ENCODE measurements at places on chromosomes 3 and 15.
A peak's percentile ranks its signal among the peaks of the same experiment; 100 is the strongest.

DNA sequence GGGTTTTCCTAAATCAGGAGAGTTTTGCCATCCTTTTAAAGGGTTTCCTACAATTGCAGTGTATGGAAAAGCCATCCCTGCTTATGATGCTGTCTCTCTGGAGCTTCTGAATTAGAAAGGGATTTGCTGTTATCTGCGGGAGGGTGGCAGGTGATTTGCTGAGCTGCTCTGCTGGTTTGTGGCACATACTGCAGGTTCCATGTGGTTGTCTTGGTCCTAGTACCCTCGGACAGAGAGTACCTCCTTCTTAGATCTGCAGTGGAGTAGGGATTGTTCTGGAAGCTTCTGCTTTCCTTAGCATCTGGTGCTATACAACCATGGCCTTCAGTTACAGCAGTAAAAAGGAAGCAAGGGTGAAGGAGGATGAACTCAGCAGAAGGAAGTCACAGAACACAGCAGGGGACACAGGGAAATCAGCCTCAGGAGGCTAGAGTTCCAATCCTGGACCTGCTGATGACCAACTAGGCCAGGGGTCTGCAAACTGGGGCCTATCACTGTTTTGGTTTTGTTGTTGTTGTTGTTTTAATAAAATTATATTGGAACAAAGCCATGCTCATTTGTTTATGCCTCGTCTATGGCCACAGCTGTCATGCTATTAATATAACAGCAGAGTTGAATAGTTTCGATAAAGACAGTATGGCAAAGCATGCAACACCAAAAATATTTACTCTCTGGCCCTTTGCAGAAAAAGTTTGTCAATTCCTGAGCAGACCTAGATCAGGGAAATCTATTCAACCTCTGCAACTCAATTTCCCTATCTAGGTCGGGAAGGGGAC lies 39.5 kb downstream of the STARD5 start:
- DNase-seq: no peak

DNA sequence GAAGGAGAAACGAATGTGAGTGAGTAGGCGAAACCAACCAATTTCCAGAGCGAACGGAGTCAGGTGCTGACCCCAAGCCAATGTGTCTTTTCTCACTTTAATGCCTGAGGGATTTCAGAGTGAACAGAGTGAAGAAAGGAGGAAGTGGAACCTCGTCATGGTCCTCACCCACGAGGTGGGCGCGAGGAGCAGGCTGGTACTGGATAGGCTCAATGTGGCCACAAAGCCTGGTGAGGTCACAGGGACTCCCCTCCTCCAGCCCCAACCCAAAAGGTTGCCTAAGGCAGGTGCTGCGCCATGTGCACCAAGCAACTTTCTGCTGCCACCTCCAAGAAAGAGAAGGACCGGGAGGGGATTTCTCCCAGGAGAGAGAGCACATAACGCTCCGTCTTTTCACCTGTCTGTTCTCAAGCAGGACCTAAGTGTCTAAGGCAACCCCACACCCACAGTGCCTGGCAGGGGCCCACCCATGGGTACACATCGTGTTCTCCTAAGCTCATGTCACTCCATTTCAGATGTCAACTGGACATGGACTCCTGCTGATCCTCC lies 3.8 kb downstream of the NRROS start:
- no peak for DNase-seq

DNA sequence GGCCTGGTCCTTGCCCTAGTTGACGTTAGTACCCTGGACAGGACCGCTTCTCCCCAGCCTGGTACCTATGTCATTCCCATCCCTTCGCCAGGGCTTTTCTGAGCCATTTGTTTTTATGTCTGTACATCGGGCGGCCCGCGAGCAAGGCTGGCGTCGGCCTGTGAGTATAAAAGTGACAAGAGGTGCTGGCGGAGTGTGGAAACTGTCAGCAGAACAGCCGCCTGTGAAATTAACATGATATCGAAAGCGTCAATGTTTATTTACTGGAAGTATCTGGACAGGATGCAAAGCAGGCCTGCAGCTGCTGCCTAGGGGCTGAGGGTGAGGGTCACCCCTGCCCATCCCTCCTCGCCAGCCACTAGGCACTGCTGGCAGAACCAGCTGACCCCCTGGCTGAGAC lies 33.4 kb downstream of the LINGO1 start:
- no peak for DNase-seq

DNA sequence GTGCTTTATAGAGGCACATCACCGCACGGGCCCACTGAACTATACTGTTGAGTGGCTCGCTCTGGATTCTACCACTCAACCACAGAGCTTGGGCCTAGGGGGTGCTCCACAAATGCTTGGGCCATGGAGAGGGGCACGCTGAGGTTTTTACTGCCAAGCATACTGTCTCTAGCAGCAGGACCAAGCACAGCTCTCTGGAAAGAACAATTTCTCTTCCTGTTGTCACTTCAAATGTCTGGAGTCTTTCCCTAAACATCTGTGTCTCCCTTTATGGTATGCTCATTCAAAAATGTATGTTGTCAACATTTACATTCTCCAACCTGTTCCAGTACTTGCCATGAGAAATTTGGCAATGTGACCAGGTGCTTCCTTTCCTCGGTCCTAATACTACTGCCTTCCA lies 114.7 kb upstream of the TPM1 start:
- no peak for DNase-seq

- no peak for DNase-seq
These were observed 53.7 kb upstream of the FAM174B start for GRCh38 chr15:92709110-92709790.

DNA sequence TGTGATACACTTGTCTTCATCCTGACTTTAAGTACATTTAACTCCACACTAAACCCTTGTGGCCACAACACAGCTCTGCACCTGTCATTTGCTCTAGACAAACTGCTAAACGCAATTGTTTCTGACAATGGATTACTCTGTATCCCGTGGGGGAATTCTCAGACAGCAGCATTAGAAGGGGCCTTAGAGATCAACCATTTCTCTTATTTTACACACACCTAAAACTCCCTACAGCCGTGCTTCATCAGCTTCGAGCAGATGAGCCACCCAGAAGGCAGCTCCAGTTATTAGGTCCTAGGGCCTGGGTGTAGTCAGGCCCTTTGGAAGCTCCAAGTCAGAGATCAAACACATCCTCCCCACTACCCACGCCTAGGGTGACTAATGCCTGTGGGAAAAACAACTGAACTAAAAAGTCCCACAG lies 1.3 kb upstream of the IL12A start:
- peak; percentile 46 for DNase-seq

- no peak for DNase-seq
These were observed 28.1 kb downstream of the SNX33 start for GRCh38 chr15:75675579-75676404.

GRCh38 chr3:42490243-42490642 lies 12.2 kb upstream of the VIPR1 start:
- peak; percentile 90 for DNase-seq

DNA sequence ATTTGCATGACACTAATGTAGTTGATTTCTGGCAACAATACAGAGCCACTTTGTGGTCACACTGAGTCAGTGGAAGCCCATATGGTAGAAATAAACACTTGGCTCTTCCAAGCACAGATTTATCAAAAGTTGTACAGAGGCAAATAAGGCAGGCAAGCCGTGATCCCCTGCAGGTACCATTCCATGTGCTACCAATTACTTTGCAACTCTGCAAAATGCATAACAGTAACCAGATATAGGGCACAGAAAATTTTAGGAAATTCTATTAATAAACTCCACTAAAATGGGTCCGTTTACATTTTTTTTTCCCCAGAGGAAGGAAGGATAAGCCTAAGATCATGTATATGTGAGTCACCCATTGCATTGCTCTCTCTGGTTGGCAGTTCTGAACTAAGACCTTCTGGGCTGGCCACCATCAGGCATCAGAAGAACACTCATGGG lies 103.1 kb upstream of the PTX3 start:
- DNase-seq: no peak

DNA sequence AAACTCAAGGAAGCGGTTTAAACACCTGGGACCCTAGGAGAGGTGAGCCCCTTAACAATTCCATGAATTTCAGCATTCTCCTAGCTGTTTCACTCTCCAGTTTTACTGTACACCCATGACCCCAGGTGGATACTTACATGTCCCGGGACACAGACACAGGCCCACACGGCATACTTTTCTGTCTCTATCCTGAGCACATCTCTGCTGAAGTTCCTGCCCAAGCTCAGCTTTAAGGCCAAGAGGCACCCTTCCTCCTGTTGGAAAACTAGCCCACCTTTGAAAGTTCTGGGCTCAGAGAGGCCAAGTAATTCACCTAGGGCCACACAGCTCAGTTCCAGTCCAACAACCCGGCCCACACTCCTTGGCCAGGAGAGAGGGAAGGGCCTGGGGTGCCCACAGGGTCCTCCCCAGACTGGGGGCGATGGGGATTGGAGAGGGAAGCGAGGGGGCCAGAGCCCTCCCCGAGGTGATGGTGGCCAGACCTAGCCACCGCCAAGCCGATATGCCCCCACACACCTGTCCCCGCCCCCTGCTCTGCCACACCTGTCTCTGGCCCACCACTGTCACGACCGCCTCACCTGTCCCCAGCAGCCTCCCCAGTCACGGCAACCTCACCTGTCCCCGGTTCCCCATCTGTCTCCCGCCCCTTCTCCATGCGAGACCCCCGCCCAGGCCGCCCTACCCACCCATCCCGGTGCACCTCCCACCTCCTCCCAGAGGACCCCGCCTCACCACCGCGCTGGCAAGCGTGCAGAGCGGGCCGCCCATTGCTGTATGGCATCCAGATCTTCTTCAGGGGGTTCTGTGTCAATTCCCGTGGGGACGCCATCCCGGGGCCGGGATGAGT lies 431 bp downstream of the PFKFB4 start:
- DNase-seq: no peak

DNA sequence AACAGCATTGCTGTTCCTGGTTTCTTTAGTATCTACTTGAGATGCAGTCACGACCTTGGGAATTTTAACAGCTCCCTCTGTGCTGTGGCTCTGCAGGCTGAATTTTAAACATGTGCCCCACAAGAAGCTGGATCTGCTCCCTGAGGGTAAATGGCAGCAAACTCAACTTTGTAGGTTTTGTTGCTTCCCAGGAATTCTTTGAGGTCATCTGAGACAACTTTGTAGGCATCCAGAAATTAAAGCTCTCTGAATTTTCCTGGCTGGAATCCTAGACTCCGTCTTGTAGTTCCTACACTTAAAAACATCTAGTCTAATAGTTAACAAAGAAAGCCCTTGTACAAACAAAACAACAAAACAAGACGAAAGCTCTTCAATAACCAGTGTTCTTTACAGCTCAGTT lies 366.3 kb downstream of the FEZF2 start:
- no peak for DNase-seq

DNA sequence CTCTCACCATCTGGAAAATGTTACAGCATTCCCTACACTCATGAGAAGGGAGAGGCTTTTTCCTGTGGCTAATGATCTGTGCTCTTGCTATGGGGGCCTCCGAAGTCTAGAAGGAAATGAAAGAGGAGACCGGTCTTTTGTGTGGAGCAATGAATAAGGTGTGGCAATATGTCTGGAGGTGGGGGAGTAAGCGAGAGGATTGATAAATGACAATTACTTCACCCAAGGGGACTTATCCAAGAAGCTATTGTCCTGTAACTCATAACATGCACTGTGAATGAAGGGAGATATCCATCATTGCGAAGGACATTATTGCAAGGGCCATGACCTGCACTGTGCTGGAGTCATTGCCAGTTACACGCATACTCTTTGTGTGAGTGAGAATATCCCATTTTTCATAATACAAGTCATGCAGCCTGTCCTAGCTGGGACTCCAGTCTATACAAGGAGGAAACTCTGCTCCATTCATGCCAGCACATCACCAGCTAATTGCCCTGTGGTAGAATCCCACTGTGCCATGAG lies 37.7 kb upstream of the SYNPR start:
- DNase-seq: no peak

DNA sequence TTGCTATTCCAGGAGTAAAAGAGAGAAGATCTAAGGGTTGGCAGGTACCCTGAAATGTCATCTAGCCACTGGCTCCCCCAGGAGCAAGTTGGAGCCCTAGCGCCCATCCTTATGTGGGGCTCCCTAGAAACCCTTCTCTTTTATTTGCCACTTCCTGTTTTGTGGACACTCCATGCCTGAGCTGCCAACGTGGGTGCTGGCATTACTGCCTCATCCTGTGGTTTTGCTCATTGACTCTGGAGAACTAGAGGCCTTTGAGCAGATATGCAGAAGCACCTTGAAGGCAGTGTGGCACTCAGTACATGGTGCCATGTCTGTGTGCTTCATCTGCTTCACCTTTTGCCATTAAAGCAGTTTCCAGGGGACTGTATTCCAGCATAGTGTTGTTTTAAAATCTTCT lies 8.1 kb downstream of the EDEM1 start:
- DNase-seq: peak; percentile 64

GRCh38 chr15:41827290-41827879 lies 507 bp upstream of the JMJD7 start:
- DNase-seq: peak; percentile 25

- DNase-seq: no peak
These were observed 2.5 kb downstream of the PDZRN3 start for GRCh38 chr3:73622091-73622805.

DNA sequence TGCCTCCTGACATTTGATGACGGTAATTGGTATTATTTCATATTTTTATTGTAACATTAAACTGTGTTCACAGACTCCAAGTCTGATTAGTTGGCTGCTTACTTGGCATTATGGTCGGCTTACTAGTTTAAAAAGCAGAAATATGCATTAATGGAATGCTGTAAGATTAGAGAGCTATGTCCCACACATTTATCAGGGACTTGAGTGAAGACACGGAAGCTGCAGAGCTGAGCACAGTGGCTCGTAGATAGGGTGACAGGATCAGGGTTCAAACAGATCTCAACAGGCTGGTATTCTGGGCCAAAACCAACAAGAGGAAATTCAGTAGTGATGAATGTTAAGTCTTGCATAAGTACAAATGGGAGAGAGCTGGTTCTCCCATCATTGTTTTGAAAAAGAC lies 113.8 kb downstream of the ADAMTSL3 start:
- DNase-seq: peak; percentile 56

- peak; percentile 80 for DNase-seq
These were observed 473.7 kb downstream of the LPP start for GRCh38 chr3:188627652-188628051.

DNA sequence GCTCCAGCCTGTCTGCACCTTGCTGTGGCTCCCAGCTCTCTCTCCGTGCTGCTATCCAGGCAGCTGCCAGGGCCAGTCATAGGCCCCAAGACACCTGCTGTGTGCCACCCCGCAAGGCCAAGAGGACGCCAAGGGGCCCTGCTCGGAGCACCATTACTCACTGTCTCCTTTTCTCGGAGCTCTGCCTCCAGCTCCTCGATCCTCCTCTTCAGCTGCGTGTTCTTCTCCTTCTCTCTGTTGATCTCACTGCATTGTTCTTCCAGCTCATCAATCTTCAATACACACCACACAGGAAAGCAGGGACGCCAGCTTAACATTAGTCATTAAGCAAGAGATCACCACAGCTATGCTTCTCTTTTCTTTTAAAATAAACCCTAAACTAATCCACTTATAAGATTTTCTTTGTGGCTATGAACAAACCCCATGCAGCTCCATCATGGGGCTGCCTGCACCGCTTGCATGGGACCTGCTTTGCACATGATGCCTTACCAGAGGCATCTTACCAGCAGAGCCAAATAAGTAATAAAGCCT lies 42.6 kb downstream of the WHAMM start:
- no peak for DNase-seq

- peak; percentile 63 for DNase-seq
These were observed 4.8 kb upstream of the CSPG5 start for GRCh38 chr3:47583320-47584075.

All from bronchial epithelial cell (primary cell).